ENCODE measurements at places on chromosomes 16 and 17.

GRCh38 chr16:65066651-65067050 is 55.2 kb downstream of the CDH11 start:
- DNase-seq = no peak

- DNase-seq = peak; percentile 20
Observed at GRCh38 chr17:38844261-38844757, 9.2 kb downstream of the RPL23 start.

- DNase-seq = no peak
Observed at GRCh38 chr17:16258901-16259300, 41.9 kb downstream of the PIGL start.

GRCh38 chr17:38711792-38712571 is 6.9 kb downstream of the MLLT6 start:
- DNase-seq = no peak

DNA sequence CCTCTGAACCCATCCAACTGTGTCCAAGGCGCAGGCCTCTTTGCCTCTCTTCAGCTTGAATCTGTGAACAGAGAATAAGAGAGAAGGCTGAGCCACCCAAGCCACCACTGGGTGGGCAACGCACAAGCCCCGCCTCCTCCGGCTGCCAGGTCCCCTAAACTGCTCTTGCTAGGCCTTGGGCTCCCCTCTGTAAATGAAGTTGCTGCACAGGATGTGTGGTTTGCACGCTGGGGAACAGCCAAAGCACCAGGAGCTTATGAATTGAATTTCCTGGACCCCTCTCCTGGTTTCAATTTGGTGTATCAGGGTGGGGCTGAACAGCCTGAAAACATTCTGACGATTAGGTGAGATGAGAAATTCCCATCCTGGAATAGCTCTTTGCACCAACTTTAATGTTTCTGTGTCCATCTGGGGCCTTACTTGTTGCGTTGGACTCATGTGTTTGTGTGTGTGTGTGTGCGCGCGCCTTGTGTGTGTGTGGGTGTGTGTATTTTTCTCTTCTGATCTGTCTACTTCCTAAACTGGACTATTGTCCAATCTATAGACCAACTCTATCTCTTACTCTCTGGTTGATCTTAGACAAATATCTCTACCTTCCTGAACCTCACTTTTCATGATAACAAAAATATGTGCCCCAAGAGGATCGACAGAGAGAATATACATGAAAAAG is 2.3 kb downstream of the CCL1 start:
- no peak for DNase-seq

DNA sequence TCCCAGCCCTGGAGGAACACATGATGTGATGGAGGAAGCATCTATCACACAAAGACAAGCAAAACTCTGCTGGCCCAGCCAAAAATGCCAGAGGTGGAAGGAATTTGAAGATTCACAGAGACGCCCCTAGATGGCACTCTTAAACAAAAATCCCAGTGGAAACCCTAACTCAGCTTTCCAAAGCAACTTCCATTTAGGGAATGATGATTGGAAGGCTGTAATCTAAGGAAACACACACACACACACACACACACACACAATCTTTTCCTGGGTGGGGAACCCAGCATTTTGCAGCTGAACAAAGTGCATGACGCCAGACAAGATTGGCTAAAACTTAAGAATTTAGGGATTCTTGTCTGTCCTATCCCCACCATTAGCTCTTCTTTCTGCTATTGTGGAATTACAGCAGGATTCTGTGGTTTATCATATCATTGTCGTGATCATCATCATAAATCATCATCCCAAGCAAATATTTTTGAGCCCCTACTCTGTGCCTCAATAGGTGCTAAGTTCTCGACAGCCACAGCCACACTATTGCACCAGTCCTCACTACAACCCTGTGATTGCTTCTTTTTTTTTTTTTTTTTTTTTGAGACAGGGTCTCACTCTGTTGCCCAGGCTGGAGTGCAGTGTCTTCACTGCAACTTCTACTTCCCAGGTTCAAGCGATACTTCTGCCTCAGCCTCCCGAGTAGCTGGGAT is 1.6 kb upstream of the LDAF1 start:
- peak; percentile 15 for DNase-seq
